ENCODE measurements at places on chromosomes 5 and 9.

GRCh38 chr9:126916909-126917308, 2.3 kb downstream of the RALGPS1 start:
- DNase-seq: no peak

GRCh38 chr5:76642390-76643040, 19.3 kb upstream of the F2RL2 start:
- no peak for DNase-seq

DNA sequence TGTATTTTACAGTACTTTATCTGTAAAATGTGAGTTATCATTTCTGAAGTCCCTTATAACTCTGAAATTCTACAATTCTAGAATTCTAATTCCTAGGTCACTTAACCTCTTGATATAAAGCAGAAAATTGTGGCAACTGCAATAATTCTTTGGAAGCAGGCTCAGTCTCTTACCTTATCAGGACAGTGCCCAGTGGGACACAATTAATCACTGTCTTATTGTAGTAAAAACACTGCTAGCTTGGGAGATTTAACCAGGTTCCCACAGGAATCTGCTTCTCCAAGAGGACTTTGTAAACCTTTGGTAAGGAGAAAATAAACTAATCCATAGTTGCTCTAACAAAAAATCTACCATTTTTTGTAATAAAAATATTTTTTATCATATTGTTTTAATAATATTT, 18.3 kb upstream of the SPATA9 start:
- no peak for DNase-seq

DNA sequence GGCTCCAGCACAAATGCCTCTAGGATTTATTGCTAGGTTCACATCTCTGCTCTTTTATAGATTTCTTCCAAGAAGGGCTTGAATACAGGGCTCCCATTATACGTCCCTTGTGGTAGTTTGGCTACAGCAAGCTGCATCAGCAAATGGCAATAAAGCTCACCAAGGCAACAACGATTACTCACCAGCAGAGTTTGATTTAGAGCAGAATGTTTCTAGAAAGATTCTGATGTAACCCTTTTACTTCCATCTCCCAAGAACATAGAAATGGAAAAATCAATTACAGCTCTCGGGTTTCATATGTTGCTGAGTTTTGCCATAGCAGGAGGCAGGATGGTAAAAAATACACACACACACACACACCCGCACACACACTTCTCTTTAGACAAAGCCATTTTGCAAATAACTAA, 124.2 kb upstream of the TNPO1 start:
- DNase-seq: peak; percentile 53

Measured in skeletal muscle cell (primary cell).